CD4-positive, alpha-beta T cell treated with Interferon gamma for 1 hour (primary cell): ENCODE measurements at places on chromosomes 16 and 17.

DNA sequence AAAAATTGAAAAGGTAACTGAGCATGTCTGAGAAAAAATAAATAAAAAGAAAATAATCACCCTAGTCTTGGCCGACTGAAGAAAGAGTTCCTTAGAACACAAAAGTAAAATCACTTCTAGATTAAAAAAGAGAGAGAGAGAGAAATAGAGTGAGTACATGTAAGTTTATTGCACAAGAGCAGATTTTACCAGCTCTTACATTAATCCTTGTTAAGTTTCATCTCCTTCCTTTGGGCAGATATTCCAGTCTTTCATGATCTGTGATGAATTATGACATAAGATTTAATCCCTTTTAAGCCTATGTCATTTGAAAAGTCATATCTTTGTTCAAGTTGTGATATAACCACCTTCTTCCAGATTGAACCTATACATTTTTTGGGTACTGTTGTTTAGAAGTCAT, 54.8 kb downstream of the NFAT5 start:
- DNase-seq, result no peak

DNA sequence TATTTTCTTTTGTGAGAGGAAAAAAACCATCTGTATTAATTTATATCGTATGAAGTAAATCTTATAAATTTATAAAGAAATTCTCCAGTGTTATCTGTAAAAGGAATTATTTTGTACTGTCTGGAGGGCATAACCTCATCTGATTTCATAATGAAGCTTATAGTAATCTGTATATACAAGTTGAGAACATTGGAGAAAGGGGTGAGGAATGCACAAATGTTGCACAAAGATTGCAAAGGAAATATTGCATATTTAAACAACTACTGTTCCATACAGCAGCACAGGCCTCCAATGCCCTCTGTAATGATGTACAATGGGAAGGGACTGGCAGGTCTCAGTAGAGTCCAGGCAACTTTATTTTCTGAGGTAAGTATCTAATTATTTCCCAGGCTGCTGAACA, 50.8 kb upstream of the KCNJ16 start:
- DNase-seq, result no peak

GRCh38 chr16:77680496-77680895, 41.8 kb upstream of the NUDT7 start:
- DNase-seq, result no peak

GRCh38 chr17:37829592-37830123, 84.8 kb upstream of the HNF1B start:
- no peak for DNase-seq

DNA sequence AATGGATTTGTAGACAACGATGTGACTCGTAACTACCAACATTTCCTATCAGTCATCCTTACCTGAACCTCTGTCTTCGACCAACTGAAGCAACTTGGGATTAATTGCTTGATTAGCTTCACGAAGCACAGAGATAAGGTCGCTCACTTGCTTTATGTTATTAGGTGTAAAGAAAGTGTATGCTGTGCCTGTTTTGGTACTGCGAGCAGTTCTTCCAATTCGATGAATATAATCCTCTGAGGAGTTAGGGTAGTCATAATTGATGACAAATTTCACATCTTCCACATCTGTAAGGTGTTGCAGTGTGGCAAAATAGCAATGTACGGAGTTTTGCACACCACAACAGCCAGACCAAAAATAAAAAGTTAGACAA, 3.6 kb upstream of the POLG2 start:
- DNase-seq, result no peak

DNA sequence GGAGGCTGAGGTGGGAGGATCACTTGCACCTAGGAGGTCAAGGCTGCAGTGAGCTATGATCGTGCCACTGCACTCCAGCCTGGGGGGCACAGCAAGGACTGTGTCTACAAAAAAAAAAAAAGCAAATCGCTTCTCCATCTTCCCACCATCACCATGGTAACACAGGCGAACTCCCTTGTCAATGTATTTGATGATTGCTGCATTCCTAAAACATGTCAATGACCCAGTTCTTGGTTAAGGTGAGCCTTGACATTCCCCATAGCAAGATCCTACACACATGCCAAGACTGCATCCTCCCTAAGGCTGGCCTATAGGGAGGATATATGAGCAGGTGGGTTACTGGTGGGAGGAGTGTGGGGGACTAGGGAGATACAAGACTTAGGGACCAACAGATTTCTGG, 12.2 kb downstream of the CNTNAP1 start:
- no peak for DNase-seq

DNA sequence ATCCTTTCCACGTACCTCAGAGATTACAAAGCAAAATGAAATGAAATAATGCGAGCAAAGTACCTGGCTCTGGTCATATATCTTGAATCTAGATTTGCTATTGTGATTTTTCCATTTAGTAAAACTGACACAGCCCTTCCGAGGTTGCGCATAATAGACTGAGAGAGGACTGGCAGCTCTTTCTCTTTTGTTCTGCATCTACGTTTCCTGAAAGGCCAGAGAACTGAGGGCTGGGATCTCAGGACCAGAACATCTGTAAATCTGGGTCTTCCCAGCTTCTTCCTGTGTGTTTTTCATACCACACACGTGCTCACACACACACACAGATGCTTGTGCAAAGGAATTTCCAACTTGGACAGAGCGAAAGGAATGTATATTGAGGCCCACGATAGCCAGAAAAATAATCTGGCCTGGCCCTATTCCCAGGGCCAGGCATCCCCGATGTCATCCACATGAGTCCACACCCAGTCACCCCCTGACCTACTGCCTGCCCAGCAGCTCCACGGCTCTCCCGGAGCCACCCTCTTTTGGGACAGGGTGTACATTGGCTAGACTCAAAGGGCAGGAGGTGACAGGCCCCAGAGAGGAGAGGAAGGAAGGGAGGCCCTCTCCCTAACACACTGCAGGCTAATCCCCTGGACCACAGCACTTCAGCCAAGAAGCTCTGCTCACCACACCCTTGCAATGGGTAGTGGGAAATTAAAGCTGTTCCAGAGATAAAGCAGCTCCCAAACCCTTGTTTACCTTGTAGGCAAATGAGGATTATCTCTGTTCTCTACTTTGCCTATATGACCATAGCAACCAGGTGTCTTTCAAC, 41.8 kb downstream of the NOL11 start:
- DNase-seq, result no peak

GRCh38 chr17:76902476-76902875, 34.3 kb downstream of the MGAT5B start:
- no peak for DNase-seq

GRCh38 chr17:27247071-27247957, 46.6 kb upstream of the WSB1 start:
- no peak for DNase-seq

GRCh38 chr16:82655072-82655714, 28.4 kb downstream of the CDH13 start:
- peak; percentile 76 for DNase-seq

DNA sequence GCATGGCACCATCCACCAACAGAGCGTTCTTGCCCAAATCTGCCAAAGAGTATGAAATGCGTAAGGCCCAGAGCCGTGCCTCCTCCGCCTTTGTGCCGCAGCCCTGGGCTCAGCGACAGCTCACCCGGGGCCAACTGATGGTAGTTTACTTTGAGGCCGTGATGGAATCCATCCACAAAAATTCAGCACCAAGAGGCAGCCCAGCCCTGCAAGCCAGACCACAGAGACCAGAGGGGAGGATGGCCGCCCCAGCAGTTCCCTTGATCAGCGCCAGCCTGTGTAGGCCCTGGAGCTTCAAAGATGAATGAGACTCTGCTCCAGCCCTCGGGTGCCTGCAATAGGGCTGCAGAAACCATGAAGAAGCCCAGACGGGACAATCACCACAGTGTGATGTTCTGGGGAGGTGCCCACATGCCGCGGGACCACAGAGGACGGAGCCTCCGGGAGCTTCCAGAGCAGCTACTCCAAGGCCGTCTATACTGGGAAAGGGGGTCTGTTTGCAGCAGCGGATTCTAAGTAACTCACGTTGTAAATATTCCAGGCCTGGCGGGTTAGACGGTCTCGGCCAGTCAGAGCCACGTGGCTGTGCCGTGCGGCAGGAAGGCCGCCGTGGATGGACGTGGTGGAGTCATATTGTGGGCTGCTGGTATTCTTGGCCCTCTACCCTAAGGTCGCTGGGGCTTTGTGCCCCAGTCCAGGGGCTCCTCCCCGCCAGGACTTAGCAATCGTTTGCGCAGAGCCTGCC, 80.3 kb downstream of the RBFOX3 start:
- no peak for DNase-seq

DNA sequence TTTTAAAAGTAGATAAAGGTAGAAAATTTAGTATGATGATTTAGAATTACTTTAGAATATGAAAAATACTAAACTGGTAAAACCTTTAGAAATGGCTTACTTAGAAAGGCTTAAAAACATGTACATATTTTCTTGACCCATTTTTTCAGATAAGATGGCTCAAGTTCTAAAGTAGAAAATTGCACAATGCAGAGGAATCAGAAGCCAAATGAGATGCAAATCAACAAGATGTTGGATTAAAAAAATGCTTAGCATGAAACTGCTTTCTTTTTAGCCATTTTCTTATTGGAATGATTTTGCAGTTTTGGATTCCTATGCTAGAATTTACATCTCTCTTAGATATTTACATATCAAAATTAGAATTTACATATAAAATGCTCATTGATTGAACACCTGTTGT, 1.5 kb upstream of the KRTAP3-1 start:
- no peak for DNase-seq

- DNase-seq, result peak; percentile 47
Measured at GRCh38 chr17:75601057-75601987, 13.7 kb downstream of the MYO15B start.

DNA sequence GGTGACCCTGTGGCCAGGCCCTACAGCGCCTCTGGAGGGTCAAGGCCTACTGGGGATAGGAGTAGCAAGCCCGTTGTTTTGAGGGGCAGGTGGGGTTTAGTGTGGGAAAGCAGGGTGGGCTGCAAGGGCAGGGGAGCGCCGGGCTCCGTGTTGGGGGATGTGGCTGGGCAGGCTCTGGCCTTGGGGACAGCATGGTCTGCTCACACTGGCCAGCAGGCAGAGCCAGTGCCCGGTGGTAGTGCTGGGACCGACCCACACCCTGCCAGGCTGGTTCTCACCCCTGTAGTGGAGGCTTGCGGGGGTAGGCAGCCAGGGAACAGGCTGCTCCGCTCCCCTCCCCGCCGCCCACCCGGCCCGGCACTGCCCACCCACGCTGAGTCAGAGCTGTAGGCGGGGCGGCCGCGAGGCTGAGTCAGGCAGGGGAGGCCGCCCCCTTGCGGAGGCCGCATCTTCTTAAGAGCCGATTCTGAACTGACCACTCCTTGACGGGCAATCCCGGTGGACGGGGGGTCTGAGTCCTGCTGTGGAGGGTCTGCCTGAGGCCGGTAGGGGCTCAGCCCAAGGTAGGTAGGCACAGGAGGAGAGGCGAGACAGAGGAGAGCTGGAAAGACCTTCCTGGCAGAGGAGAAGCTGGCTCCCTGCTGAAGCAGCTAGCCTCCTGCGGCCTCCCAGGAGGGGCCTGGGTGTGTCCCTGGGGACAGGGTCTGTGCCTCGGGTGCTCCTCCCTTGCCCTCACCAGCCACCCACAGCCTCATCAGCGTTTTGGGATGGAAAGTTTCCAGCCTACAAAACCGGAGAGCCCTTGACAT, 62.4 kb downstream of the BAIAP2 start:
- DNase-seq, result peak; percentile 28

- DNase-seq, result no peak
Measured at GRCh38 chr16:86343027-86343795, 167.1 kb upstream of the FOXF1 start.

- DNase-seq, result peak; percentile 56
Measured at GRCh38 chr17:74442670-74443515, 11.0 kb downstream of the GPRC5C start.

- no peak for DNase-seq
Measured at GRCh38 chr17:39607057-39607850, 466 bp downstream of the NEUROD2 start.

- no peak for DNase-seq
Measured at GRCh38 chr17:21276264-21276588, 8.3 kb upstream of the MAP2K3 start.

DNA sequence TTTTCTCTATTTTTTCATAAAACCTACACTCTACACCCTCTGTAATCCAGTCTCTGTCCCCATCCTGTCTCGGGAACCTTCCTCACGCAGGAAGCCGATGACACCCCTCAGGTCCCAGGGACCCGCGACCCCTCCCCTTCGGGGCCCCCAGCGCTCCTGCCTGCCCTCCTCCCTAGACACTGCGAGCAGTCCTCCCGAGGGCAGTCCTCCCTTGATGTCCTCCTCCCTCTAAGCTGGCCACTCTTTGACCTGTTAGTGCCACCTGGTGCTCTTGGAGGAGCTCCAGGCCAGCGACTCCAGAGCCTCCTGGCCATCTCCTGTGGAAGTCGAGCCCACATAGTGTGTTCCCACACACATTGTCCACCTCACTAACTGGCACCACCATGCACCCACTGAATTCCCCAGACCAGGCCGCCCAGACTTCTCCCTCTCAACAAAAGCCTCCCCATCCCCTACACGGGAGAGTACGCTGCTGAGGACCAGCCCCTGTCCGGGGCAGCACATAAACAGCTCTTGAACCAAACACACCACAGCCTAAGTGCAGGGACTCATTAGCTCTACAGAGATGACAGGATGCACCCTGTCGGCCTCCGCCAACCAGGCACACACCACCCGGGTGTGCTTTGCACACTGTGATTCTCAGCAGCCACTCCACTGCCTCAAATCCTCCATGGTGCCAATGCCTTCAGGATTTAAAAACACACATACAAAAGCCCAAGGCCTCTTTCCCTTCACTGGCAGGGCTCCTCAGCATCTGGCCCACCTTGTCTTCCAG, 9.3 kb downstream of the OSBPL7 start:
- no peak for DNase-seq

DNA sequence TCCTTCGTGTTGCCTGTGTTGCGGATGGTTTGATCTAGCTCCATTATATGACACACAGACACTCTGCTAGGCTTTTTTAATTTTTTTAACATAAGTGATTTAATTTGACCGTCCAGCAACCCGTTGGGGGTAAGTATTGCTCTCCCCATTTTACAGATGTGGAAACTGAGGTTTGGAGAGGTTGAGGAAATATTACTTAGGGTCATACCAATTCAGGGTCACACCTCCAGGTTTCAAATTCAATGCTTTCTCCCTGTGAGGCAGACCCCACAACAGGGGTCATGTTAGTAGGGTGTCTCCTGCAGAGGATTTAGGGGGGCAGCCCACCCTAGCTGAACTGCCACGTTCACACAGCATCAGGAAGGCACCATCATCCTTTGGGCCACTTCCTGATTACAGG, 179.4 kb downstream of the COPRS start:
- DNase-seq, result no peak
